Stimulated activated CD4-positive, alpha-beta T cell treated with anti-CD3 and anti-CD28 coated beads, Interleukin-12 subunit alpha, Interleukin-12 subunit beta, amount 100 ng/mL, for 24 hours (primary cell): ENCODE measurements at places on chromosomes 11 and 22.

GRCh38 chr22:31230871-31231621 lies 18.9 kb downstream of the LIMK2 start:
- DNase-seq, result no peak

- no peak for DNase-seq
These were observed 609.5 kb downstream of the BRD1 start for GRCh38 chr22:49218142-49218541.

GRCh38 chr11:65903715-65904114 lies 3.5 kb upstream of the FOSL1 start:
- DNase-seq, result no peak

DNA sequence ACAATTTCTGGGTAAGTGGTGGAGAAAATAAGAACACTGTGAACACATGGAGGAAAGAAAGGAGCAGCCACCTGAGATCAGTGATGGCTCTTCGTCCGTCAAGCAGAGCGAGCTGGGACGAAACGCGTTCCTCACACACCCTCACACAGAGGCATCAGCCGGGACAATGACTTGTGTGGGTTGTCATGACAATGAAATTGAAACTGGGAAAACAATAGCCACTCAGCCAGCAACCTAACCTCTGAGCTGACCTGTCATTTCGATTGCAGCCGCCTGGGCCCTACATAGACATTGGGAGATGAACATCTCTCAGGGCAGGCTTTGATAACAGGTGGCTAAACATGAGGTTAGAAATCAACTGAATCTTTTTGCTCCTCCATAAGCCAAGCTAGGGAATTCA lies 51.3 kb downstream of the TRIM29 start:
- DNase-seq, result no peak

- no peak for DNase-seq
These were observed 598.0 kb downstream of the BRD1 start for GRCh38 chr22:49229483-49230193.

DNA sequence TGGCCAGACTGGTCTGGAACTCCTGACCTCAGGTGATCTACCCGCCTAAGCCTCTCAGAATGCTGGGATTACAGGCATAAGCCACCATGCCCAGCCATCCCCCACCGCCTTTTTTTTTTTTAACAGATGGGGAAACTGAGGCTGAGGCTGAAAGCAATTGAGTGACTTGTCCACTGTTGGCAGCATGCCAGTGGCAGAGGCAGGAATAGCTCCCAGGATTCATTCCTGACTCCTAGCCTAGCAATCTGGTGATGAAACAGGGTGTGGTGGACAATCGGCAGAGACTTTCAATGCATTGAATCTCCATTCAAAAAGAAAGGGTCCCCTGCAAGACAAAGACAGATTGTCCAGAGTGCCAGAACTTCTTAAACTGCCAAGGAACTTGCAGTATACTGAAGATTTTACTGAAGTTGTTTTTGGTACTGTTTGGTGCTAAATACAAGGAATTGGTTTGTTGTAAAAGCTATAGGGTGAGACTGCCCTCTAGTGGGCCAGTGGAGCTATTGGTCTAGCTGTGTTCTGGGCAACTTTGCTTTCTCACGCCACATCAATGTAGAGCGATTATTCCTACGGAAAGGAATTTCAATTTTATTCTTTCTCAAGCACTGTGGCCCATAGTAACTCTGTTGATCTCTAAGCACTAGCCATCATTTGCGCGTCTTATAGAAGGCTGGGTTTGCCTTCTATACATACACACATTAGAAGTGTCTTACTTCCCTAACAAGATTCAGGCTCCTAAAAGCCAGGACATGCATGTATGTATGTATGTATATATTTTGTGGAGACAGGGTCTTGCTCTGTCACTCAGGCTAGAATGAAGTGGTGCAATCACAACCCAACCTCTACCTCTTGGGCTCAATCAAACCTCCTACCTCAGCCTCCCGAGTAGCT lies 21.0 kb downstream of the C22orf31 start:
- DNase-seq, result peak; percentile 24

GRCh38 chr22:45424241-45424731 lies 10.8 kb downstream of the RIBC2 start:
- DNase-seq, result no peak

DNA sequence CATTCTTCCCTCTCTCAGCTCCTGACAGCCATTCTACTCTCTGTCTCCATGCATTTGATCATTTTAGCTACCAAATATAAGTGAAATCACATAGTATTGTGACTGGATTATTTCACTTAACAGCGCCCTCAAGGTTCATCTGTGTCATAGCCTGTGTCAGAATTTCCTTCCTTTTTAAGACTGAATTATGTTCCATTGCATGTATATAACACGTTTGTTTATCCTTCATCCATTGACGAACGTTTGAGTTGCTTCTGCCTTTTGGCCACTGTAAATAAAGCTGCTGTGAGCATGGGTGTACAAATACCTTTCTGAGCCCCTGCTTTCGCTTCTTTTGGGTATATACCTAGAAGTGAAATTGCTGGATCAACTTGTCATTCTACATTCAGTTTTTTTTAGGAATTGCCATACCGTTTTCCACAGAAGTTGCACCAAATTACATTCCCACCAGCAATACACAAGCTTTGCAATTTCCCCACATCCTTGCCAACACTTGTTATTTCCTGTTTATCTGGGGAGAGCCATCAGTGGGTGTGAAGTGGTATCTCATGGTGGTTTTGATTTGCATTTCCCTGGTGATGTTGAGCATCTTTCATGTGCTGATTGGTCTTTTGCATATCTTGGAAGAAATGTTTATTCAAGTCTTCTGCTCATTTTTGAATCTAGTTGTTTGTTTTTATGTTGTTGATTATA lies 17.5 kb downstream of the GLB1L2 start:
- DNase-seq, result no peak

- DNase-seq, result no peak
These were observed 26.0 kb downstream of the LIMK2 start for GRCh38 chr22:31238057-31238456.

DNA sequence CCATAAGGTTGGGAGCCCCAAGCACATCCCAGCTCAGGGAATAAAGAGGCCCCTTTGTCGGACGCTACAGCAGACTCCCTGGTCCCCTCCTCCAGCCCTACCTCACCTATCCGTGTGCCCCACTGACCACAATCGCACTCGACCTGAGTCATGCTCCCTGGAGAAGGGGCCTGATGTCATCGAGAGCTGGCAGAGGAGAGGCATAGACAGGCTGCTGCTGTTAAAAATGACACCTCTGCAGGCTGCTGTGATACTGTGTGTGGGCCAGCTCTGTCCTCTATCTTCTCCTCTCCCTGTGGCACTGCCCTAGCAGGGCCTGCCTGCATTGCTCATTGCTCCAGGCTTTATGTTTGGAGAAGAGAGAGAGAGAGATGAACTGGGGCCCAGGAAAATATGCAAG lies 123.4 kb upstream of the SYT13 start:
- no peak for DNase-seq

DNA sequence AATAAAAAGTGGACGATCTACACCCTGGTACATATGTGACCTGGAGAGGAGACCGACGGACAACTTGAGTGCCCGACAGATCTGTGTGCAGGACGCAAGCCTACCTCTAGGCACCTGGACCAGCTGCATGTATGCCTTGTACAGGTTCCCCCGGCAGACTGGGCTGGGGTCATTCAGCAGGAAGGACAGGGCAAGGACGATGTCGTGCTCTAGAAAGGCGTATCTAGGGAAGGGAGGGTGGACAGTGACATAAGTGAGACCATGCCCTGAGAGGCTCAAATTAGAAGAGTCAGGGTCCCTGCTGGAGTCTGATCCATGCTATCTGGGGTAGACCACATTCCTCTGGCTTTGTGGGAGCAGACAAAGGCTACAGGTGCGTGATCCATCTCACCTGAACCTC lies 7.9 kb downstream of the RSPH14 start:
- no peak for DNase-seq

DNA sequence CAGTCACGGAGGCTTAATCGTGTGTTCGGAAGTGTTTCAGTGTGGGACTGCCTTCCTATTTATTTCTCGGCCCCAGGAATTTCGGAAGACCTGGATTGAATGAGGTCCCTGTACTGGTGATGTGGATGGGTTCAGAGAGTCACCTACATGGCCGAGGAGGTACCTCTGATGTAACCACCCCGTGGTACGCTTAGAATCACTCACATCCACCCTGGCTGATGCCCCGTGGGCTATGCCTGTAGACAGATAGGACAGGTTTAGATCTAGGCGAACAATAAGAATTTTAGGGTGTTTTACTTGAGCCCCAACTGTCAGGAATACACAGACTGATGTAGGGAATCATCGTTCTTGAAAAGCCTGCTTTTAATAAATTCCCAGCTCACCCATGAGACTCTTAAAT lies 2.0 kb downstream of the MPPED1 start:
- DNase-seq, result no peak

DNA sequence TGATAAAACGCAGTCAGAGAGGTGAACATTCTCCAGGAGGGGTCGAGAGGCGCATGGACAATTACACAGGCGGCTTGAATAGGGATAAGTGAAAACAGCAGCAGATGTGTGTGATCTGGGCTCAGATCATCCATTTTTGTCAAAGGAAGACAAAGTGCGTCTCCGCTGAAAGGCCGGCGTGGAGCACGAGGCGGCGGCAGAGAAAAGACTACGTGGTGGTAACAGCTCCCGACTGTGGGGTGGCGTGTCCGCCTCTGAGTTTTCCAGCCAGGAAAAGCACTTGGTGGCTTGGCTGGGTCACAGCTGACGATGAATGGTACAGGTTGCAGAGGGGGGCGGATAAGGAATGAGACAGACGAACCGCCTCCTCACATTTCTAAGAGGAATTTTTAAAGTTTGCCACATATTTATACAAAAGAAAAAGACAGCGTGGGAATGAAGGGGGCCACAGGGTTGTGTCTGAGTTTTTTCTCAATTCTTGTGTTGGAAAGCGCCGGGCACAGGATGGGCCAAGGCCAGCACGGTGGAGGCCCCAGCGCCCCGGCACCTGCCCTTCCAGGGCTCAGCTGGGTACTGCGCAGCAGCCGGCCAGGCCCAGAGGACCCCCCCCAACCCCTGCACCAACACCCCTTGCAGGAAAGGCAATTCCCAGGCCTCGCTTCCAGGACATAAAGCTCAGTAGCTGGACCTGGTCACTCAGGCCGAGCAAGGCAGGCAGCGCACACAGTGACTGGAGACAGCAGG lies 80.4 kb downstream of the TRMU start:
- no peak for DNase-seq

GRCh38 chr11:64263021-64263946 lies 12.0 kb downstream of the PLCB3 start:
- DNase-seq, result no peak

- DNase-seq, result peak; percentile 51
These were observed 49.5 kb downstream of the VSIG10L2 start for GRCh38 chr11:125995313-125995712.

DNA sequence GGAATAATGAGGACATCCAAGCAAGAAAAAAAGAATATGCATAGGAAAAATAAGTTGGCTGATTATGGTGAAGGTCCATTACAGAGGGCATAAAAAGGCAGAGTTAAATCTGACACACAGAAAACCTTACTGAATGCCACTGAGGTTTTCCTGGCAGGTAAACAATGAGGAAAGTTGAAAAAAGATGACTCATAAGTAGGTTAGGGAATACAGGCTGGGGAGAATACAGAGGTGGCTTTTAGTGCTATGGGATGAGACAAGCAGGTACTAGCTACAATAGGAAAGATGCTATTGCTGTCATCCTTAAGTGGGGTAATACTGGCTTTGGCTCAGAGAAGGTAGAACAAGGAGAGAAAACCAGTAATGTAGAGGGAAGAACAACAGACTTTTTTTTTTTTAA lies 44.7 kb downstream of the CSTF3 start:
- no peak for DNase-seq

DNA sequence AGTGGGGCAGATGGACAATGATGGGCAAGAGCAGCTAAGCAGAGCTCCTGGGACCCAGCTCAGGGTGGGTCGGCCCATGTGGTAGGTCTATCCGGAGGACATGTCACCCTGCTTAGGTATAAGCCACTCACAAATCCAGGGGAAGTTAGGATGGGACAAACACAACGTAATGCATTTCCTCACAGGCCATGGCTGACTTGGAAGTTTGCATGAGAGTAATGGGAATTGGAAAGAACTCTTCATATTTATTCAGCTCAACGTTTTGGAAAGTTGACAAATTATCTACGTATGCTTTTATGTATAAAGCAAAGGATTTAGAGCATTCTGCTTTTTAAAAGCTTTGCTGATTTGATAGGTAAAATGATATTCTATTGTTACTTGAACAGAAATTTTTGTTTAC lies 74.9 kb downstream of the SMCO4 start:
- no peak for DNase-seq

DNA sequence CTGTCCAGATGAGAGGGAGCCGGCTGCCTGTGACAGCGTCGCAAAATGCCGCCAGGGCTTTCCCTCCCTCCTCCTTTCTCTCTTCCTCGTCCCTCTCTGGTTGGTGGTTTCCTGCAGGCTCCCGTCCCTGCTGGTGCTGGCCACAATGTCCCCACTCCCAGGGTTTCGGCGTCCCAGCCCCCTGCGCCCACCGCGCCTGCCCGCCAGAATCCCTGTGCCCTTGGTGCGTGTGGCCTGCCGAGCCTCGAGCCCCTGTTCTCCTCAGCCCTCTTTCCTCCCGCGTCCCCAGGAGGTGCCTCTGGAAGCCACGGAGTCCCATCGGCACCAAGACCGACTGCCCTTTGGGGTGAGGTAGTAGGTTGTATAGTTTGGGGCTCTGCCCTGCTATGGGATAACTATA lies 37.9 kb upstream of the PPARA start:
- DNase-seq, result no peak

DNA sequence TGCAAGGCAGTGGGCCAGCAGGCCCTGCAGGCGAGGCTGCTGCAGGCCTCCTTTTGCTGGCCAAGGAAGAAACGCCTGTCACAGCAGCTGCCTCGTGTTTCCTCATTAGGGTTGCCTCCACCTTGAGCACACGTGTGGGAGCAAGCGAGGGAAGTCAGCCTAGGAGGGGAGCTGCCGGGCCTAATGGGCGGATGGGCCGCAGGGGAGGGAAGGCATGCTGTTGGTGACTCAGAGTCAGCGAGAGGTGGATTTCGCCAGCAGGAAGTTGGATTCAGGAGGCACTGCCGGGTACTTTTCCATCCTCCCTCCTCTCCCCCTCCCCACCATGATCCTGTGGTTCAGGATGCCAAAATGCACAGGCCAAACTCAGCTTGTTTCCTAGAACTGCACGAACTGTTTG lies 498.7 kb downstream of the METTL15 start:
- no peak for DNase-seq

GRCh38 chr22:37334461-37334858 lies 52.2 kb downstream of the CYTH4 start:
- no peak for DNase-seq

DNA sequence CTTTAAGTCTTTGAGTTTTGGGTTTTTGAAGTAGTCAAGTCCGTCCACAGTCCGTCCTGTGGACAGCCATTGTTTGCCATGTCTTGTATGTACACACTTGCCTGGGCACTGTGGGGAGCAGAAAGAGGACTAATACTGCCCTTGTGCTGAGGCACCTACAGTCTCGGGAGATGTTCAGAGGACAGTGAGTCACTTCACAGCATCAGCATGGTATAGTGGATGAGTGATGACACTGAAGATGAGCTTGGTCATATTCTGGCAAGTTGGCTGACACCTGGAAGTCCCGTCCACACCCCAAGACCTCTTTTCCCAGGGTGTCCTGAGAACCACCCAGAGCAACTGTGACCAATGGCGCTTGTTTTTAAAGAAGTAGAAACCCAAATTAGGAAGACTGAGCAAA lies 29.2 kb downstream of the NF2 start:
- no peak for DNase-seq

GRCh38 chr11:71527576-71528210 lies 626 bp downstream of the KRTAP5-7 start:
- DNase-seq, result no peak

- DNase-seq, result no peak
These were observed 9.6 kb upstream of the HTATIP2 start for GRCh38 chr11:20353829-20354434.
